ENCODE measurements at places on chromosomes 16 and 17.

DNA sequence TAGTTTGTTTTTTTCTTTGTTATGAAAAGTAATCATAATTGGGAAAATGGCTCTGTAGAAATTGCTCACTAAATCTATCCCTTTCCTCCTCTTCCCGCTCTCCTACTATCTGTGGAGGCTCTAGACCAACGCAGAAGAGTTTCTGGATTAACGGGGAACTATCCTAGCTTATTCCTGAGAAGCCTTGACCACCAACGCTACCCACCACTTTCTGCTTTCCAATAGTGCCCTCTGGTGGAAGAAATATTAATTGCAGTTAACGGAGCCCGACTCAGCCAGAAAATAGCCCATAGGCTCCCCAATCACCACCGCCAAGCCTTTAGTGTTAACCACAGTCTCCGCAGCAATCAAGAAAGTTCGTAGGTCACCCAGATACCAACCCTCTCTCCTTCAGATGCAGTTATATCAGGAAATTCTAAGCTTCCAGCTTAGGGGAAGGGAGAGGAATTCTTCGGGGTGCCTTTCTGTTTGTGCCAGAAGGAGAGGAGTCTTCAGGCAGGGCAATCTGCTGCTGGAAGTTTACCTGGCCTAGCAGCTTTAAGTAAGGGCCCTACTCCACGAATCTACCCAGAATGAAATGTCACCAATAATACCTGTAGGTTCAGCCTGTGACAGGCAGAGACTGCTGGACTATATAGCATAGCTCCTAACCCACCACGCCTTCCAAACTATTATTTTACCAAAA, 23.0 kb upstream of the NSRP1 start:
- DNase-seq: peak; percentile 51

DNA sequence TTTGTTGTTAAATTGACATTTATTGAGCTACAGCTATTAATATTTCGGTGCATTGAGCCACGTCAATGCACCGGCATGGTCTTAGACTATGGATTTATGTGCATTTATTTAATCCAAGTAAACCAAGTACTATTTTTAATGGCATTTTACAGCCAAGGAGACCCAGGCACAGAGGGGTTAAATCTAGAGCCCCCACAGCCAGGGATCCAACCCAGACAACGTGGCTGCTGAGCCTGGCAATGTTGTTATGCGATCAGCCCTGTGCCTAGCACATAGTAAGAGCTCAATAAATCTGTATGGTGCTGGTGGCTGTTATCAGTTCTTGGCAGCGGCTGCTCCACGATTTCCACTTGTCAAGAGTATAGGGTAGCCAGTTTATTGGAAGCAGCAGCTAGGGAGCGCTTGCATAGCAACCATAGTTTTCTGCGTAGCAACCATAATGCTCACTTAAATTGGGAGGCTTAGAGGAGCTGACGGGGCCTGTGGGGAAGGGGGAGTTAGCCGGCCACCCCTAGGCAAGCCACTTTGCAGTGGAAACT, 541 bp upstream of the RBBP6 start:
- no peak for DNase-seq

- no peak for DNase-seq
Measured at GRCh38 chr17:29766796-29767327, 144.2 kb upstream of the CORO6 start.

- DNase-seq: peak; percentile 64
Measured at GRCh38 chr17:49952209-49952911, 16.6 kb upstream of the DLX4 start.

DNA sequence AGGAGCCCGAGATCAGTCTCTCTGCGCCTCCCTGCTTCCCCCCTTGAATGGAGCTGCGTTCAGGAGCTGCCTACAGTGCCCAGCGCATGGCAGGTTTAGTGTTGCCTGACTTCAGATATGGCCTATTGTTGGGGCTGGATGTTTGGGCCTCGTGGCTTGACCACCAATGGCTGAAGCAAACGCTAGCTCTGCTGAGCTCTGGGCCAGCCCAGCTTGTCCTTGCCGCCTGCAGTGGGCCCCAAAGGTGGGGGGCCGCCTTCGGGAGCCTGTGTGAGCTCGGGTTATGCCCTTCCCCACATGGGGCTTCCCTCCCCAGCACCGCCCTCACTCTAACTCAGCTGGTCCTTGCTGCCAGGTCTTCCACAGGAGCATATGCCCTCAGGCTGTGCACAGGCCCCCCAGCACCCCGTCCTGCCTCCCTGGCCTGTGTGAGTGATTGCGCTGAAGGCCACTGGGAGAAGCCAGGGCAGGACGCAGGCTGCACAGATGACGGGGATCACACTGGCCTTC, 2.0 kb upstream of the METTL26 start:
- no peak for DNase-seq

GRCh38 chr17:65660947-65661346, 99.5 kb upstream of the AXIN2 start:
- DNase-seq: no peak

DNA sequence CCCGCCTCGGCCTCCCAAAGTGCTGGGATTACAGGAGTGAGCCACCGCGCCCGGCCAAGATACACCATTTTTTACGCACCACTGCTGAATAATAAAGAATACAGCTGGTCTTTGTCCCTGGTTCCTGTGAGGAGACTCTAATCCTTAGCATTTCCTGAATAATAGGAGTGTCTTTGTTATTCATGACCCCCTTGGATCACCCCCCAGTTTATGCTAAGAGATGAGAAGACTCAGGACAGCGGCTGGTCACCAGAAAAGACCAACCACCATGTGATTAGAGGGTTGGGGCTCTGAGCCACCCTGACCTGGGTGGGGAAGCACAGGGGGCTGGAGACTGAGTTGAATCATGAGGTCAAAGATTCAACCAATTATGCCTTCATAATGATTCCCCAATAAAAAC, 17.3 kb downstream of the PHLPP2 start:
- no peak for DNase-seq

- no peak for DNase-seq
Measured at GRCh38 chr17:44795421-44795820, 34.7 kb downstream of the GJC1 start.

DNA sequence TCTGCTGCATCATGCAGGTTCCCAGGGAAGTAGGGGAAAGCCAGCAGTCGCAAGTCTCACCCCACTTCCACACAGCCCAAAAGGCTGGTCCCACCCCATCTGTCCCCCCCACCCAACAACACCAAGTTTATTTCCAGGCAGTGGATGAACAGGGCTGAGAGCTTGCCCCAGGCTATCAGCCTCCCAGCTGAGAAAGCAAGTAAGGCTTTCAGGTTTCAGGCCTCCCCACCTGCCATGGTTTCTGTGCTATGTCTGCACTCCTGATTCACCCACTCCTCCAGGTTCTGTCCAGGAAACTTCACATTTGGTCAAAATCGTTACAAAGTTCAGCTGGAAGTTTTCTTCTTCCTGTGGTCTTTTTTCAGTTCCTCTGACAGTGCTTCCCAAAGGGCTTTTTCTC, 97.5 kb upstream of the HS3ST3A1 start:
- DNase-seq: no peak

DNA sequence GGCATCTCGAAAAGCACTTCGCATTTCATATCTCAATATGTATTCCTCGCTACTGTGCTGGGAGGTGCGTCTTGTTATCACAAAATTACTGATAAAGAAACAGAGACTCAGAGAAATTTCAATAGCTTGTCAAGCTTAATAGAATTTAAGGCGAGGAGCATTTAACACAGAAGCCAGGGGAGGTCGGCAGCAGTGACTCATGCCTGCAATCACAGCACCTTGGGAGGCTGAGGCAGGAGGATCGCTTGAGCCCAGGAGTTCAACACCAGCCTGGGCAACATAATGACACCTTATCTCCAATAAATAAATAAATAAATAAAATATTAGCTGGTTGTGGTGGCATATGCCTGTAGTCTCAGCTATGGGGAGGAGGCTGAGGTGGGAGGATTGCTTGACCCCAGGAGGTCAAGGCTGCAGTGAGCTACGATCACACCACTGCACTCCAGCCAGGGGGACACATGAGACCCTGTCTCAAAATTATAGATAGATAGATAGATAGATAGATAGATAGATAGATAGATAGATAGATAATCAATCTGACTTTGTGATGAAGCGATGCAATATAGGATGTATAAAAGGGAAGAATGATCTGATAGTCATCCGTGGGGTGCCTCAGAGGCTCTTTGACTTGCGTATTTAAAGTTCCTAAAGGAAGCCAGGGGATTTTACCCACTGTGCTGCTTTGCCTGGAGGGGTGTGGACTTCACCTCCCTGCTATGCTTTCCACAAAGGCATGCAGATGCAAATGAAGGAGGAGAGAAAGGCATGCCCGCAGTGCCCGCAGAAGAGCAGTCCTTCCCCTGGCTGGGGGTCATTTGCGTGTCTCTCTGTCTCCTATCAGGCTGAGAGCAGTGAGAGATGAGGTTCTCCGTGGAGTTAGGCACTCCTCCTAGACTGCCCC, 15.9 kb upstream of the USP10 start:
- DNase-seq: no peak

- DNase-seq: no peak
Measured at GRCh38 chr17:48374650-48375230, 55.3 kb downstream of the SKAP1 start.

- peak; percentile 47 for DNase-seq
Measured at GRCh38 chr16:89921702-89922476, 1.3 kb upstream of the TUBB3 start.

DNA sequence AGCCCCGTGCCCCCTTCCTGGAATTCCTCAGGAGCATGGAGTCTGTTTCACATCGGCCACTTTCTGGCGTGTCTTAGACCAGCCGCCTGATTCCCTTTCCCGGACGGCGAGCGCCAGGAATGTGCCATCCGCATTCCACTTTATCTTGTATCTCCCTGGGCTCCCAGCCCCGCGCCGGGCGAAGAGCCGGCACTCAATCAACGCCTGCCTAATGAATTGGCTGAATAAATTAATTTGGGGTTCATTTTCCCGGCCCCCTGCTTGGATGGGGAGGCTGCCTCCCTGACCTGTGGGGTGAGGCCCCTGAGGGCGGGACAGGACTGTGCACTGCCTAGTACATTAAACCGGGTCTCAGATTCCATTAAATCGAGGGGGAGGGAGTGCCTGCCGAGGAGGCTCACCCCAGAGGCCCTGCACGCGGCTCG, 282.3 kb upstream of the TNRC6C start:
- DNase-seq: no peak

- DNase-seq: no peak
Measured at GRCh38 chr17:29163563-29163962, 16.6 kb downstream of the MYO18A start.

GRCh38 chr17:39653662-39654331, 11.4 kb upstream of the TCAP start:
- peak; percentile 13 for DNase-seq

DNA sequence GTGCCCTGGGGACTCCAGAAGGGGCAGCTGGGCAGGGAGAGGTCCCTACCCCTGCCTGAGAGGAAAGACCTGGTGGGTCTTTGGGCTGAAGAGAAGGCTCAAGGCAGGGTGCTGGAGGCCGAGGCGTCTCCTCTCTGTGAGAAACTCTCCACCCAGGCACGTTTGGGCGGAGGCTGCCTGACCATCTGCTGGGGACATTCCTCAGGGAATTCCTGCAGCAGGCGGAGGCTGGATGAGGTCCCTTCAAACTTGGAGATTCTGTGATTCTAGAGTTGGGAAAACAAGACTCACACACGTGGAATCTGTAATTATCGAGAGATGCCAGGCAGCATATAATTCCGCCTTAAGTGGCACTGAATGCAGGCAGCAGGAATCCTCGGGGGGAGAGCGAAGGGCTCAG, 21.1 kb upstream of the PHF12 start:
- DNase-seq: no peak

DNA sequence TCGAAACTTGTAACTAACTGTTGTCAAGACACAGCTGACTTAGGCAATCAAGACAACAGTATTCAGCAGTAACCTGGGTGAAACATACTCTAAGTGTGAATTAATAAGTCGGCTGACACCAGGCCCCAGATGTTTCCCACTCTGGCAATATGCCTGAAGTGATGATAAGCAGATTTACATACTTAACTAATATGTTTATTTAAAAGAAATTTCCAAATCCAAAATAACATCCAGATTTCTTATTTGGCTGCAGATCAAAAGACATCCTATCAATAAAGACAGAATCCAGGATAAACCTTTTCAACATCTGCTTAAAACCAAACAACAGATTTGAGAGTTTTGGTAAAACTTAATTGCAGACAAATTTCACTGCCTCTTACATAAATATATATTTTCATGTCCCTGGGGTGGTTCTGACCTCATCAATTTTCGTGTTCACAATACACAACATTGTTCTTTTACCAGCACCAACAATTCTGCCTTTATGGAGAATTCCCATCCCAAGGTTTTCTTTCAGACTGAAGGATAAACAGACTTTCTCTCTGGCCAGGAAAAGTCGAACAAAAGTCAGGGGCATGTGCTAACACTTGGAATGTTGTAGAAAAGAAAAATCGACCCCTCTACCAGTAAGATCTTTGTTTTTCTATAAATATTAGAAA, 45.1 kb upstream of the TOX3 start:
- no peak for DNase-seq

DNA sequence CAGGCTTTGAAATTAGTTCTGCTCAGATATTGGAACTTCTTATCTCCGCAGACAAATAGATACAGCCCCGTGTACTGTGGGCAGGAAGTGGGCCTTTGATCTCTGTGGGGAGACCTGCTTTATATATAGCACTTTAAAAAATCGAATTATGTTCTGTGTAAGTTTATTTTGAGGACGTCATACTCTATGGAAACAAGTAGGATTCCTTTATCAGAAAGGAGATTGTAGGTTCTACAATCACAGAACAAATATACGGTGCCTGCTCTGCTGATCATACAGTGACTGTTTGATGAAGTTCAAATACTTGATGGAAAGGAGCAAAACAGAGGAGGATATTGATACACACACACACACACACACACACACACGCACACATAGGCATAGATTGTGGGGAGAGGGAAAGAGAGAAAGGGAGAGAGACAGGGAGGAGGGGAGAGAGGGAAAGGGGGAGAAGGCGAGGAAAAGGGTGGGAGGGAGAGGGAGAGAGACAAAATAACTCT, 14.7 kb upstream of the TMEM220 start:
- no peak for DNase-seq

- DNase-seq: no peak
Measured at GRCh38 chr16:51222016-51222415, 70.9 kb upstream of the SALL1 start.

- DNase-seq: no peak
Measured at GRCh38 chr16:86578061-86578599, at the start of gene FOXL1. TSS of gene FOXL1 (plus strand) at chr16:86578549. CDS start at chr16:86578724, 175 bp downstream.

GRCh38 chr16:73067671-73068540, 20.0 kb upstream of the ZFHX3 start:
- no peak for DNase-seq

DNA sequence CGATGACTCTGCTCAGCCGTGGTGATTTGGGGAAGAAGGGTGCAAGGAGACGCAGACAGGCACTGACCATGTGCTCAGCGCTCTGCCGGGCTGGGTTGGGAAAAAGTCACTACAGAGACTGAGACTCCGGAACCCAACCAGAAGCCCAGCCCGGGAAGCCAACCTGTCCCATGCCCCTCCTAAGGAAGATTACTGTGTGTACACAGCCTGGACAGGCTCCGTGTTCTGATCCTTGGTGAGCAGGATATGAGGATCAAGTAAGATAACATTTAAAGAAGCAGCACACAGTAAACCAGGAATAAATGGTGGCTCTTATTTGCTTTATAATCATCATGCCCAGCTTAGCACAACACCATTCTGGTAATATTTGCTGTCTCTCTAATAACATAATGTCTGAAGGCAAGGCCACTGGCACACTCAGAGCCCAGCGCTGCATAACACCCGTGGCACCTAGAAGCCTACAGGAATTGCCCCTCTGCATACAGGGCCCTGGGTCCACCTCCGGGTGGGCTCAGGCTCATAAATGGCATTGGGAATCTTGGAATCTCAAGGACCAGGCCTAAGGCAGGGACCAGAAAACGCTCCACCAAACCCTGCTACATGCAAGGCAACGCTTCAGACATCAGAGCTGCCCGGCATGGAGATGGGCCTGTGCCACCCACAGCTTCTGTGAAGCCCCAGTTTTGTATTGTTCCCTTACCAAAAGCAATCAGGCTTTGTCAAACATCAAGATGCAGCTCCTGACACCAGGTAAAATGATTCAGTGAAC, 113.5 kb downstream of the DYNLRB2 start:
- DNase-seq: no peak

All from LoVo (cell line).